Forelimb muscle (tissue), 1 donor: ENCODE measurements at places on chromosomes 12 and 14.

- no peak for DNase-seq
These were observed 39.6 kb downstream of the IQSEC3 start for GRCh38 chr12:106118-106591.

GRCh38 chr12:3445119-3445978 is 45.7 kb upstream of the PRMT8 start:
- DNase-seq: no peak

GRCh38 chr12:131568336-131568735 is 142.6 kb upstream of the SFSWAP start:
- DNase-seq: no peak

DNA sequence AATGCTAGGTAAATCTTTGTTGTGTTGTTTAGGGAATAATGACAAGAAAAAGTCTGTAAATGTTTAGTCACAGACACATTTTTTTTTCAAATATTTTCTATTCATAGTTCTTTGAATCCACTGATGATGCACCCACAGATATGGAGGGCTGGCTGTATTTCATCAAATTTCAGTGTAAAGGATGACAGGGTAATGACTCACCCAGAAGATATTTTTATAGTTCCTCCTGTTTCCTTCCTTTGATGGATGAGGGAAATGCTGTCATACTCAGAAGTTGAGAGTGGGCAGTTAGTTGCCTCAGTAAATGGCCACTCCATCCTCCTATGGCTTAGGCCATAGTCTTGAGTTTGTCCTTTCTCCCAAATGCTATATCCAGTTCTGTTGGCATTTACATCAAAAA is 76.9 kb upstream of the REP15 start:
- no peak for DNase-seq

- no peak for DNase-seq
These were observed 26.7 kb upstream of the SFSWAP start for GRCh38 chr12:131684015-131684725.

DNA sequence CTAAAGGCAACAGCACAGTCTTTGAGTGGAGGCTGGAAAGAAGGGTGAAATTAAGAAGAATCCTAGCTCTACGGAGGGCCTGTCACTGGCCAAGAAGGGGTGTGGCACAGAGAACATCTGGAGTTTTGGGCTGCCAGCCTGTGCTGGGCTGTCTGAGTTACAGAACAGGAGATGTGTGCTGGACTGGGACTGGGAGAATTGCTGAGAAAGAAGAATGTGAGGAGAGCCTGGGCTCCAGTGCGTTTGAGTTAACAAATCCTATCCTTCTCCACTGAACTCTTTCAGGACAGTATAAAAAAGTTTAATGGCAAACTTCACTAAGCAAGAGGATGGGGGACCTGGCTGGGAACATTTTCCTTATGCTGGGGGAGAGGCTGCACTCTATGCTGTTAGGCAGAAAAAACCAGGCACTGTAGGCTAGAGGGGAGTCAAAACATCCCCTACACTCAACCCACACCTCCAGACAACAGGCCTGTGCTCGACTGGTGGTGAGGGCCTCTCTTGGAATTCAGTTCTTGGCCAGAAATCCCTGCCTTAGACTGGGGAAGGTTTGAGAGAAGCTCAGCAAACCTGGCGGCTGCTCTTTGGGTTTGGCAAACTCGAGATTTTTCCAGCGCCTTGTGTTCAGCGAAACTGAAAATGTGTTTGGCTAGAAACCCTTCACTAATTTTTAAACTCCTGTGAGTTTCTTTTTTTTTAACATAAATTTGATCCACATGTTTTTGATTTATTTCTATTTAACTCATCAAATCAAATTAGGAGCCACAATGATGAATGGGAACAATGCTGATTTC is 217.3 kb downstream of the MON2 start:
- peak; percentile 97 for DNase-seq

- DNase-seq: no peak
These were observed 96.0 kb upstream of the WSCD2 start for GRCh38 chr12:108033090-108033489.
